Amniotic stem cell (primary cell): ENCODE measurements at places on chromosomes 5 and 9.

DNA sequence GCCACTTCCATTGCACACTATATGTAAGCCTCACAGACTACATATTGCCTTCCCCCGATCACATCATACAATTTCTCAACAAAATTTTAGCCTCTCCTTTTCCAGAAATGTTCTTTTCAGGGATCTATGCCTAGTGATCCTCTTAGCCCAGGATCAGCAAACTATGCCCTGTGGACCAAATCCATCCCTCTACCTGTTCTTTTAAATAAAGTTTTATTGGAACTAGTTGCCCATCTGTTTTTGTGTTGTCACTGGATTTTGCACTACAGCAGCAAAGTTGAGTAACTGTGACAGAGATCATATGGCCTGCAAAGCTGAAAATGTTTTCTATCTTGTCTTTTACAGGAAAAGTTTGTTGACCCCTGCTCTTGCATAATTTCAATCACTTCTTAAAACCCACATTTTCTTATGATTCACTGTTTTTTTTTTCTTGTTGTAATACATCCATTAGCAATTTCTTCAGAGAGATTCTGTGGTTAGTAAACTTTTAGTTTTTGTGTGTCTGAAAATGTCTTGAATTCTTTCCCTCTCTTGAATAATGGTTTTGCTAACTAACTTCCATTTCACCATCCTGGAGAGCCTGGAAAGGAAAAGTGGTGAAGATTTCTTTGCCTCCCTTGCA lies 7.1 kb downstream of the TXNDC8 start:
- DNase-seq: no peak

GRCh38 chr5:160060001-160060400 lies 51.1 kb downstream of the TTC1 start:
- DNase-seq: no peak

DNA sequence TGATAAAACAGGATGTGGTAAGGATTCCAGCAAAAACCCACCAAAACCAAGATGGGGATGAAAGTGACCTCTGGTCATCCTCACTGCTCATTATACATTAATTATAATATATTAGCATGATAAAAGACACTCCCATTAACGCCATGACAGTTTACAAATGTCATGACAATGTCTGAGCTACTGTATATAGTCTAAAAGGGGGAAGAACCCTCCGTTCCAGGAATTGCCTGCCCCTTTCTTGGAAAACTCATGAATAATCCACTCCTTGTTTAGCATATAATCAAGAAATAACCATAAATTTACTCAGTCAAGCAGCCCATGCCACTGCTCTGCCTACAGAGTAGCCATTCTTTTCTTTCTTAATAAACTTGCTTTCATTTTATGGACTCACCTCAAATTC lies 96.4 kb upstream of the VLDLR start:
- no peak for DNase-seq

GRCh38 chr5:89597878-89598277 lies 714.9 kb upstream of the MEF2C start:
- no peak for DNase-seq

DNA sequence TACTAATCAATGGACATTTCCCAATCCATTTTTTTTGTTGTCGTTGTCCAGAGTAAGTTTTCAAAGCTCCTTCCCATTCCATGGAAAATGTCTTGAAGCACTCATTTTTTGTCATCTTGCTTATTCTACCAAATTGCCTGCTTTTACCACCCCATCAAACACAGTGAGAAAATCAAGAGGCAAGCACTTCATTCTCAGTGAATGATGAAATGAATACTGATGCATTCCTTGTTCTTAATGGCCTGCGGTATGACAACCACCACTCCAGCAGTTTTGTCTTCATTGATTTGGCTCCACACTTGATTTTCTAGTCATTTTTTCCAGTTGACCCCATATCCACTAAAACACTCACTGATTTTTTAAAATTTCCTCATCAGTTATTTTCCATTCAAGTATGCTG lies 193.5 kb upstream of the ANKH start:
- no peak for DNase-seq

DNA sequence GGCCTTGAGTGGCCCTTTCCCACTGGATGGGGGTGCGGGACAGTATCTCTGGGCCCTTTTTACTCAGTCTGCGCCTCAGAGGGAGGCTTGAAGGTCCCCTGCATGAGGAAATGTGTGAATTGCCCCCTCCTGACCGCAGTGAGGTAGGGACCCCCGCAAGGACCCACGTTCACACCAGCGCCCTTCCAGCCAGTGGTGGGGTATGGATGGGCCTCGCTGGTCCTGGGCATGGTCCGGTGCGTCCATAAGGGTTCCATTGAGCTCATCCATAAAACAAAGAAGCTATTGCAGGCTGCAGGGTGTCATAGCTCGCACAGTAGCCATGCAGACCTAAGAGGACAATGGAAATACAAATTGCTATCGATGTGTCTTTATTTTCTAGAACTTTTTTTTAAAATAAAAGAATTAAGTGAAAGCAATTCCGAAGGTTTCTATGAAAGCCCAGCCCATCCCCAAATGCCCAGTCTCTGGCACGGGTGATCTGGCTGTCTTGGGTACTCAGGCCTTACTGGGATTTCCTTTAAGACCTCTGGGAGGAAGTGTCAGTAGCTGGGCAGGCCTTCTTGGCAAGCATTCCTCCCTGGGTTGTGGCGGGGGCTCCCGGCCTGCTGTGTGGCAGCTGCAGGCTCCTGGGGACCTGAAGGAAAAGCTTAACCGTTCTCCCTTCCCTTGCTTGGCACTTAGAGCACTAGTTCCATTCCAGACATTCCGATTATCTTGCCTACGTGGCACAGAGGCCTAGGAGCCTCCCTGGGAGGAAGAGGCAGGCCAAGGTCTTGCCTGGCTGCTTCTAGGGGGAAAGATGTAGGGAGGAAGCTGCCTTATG lies 1.5 kb upstream of the SEMA5A start:
- no peak for DNase-seq

- no peak for DNase-seq
These were observed 15.4 kb upstream of the AK3 start for GRCh38 chr9:4756420-4756819.

- no peak for DNase-seq
These were observed 659.8 kb downstream of the TLE4 start for GRCh38 chr9:80231318-80232236.

DNA sequence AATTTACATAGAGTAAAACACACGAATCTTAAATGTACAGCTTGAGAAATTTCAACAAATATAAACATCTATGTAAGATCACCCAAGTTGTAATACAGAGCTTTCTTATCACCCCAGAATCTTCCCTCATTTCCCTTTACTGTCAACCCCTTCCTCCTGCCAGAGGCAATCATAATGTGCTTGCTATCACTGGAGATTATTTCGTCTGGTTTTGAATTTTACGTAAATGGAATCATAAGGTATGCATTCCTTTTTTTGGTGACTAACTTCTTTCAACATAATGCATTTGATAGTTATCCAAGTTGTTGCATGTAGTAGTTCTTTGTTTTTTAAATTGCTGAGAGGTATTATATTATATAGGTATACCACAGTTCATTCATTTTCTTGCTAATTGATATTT lies 37.5 kb upstream of the GPR151 start:
- DNase-seq: no peak

DNA sequence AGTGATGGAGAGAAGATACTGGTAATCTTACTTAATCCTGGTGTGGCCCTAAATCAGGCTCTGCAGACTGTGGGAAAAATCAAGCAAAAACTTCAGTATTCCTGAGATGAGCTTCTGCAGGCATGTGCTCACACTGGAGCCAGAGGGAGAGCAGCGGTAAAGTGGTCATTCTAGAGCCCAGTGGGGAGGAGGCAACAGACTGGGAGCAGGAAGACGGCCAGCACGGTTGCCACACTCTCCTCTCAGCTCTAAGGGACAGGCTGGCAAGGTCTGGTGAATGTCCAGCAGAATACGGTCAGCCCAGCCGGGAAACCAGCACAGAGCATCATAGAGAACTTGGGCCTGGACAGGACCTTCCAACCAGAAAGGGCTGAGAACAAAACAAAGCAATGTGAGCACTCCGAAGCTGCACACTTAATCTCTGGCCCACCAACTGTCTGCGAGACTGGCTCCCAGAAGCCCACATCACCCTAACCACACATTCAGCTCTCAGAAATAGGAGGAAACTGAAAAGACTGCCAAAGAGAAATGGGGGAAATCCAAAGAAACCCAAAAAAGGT lies 30.3 kb downstream of the MED27 start:
- no peak for DNase-seq

- DNase-seq: no peak
These were observed 178.7 kb downstream of the CEMIP2 start for GRCh38 chr9:71589612-71590011.

DNA sequence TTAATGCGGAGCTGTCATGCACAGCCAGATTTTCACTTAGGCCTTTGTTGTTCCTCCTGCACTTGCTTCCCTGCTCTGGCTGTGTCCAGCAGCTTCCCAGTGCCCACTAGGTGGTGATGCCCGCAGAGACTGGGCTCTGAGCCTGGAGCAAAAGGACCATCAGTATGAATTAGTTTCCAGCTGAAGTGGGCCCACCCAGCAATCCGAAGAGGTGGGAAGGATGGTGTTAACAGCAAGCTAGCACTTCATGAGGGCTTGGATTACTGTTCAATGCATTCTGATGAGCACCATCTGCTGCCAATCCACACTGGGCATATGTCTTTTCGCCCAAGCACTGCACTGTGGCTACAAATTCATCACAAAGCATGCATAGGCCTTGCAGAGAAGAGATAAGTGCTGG lies 459.1 kb downstream of the SPOCK1 start:
- no peak for DNase-seq

DNA sequence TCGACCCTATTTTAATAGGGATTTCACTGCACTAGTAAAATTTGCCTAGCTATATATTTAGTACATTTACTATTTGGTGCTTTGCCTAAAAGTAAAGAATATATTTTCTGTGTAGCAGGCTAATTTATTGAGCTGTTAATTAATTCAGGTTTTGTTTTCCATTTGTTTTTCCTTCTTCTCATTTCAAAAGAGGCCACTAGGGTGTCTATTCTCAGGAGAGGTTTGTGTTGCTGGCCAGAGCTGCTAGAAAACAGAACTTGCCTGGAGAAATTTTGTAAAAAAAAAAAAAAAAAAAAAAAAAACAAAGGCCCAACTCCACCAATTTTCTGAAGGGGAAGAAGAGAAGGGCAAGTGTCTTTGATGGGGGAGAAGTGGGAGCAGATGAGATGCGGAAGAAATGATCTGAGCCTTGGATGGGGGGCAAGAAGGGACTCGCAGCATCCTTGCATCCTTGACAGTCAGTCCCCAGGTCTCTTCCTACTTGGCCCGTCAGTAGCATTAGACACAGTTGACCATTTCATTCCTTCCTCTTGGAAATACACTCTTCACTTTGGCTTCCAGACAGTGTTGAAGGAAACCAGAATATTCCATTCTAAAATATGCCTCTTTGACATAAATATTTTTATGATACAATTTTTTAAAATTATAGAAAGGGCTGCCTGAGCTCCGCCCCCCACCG lies 318.5 kb downstream of the TRPM3 start:
- no peak for DNase-seq

GRCh38 chr5:160297776-160298175 lies 14.6 kb downstream of the CCNJL start:
- DNase-seq: no peak

DNA sequence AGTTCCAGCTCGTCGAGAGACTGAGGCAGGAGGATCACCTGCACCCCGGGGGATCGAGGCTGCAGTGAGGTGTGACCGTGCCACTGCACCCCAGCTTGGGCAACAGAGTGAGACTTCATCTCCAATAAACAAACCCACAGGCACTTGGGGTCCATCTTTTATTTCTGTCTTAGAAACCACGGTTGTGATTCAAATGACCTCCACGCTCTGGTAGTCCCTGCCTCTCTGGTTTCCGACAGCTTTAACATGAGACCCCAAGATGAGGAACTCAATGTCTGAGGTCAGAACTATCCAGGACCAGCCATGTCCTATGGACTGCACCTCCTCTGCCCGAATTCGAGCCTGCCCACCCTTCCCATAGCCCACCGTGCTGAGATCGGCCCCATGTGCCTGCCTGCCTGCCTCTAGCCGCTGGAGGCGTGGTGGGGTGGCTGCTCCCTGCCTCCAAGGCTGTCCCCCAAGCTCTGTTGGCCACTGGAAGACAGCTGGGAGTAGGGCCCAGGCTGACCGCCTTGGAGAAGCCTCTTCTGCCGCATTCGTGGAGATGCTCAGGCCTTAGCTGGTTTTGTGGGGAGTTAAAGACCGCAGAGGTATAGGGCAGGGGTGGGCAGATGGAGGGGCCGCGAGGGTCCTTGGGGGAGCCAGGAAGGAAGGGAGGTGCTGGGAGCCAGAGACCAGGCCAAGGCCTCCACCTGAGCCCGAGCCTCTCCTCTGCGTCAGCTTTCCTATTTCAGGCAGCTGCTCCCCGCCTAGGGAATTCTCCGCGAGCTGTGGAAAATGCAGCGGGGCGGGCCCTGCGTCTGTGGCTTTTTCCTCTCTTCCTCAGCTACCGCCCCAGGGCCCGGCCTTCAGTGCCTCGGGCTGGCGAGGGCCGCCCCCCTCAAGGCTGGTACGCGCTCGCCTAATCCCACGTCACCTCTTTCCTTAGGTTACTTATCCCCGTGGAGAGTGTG lies 6.9 kb upstream of the WDR5 start:
- no peak for DNase-seq

DNA sequence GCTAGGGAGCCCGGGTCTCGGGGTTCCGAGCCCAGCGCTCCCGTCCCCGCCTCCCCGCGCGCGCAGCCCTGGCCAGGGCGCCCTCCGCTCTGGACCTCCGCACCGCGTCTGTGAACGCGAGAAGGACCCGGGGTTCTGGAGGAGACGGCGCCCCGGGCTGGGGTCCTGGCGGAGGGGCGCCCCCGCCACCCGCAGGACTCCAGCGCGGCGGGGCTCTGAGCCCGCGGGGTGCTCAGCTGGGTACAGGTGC lies 431 bp downstream of the TMOD1 start:
- no peak for DNase-seq

DNA sequence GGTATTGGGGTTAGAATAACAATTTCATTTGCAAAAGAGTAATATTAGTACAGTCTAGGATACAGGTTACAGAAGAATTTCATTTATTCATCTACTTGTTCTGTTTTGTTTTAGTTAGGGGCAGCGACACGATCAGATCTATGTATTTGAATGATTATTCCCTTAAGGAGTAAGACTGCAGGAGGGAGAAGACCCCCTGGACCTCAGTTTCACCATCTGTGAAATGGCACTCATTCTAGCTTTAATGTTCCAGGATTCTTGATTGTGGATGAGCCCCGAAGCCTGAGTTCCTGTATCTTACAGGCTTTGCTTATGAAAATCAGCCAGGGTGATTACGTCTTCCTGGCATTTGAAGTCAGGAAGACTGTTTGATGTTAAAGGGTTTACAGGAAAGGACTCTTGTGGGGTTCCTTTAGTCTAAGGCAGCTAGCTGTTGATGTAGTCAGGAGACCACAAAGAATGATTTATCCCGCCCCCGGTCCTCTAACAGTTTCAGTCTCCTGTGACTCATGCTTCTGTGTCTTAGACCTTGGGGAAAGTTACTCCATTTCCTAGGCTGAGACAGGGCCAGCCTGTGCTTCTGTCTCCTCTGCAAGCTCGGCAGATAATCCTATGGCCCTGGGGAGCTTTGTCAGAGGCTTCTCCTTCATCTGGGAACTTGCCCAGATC lies 11.5 kb downstream of the SMIM3 start:
- peak; percentile 92 for DNase-seq
